ENCODE measurements at places on chromosomes 5 and 9. TPM values are rescaled to one million over a fixed set of nuclear protein-coding genes. Genes with fewer than 3 reads are reported as not detected.

ZNF474 gene
- total RNA-seq: not detected

IRX2 gene
- total RNA-seq: not detected

MEGF10 gene
- total RNA-seq: 0.05 TPM

DNA sequence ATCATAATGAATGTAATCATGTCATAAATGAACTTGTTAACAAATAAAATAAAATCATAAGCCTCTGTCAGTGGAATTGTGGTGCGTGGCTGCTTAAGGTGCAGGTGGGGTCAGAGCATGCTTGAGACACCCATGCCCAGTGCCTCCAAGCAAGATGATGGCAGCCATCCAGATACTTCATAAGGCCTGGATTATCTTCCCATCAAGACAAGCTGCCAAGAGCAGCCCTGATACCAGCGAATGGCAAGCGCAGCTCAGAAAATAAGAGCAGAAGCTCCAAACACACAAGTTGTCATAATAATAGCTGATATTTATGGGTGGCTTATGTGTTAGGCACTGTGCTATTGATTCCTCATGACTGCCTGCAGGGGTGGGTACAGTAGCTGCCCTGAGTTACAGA is 21.8 kb upstream of the LMX1B start:
- no peak for DNase-seq

DNA sequence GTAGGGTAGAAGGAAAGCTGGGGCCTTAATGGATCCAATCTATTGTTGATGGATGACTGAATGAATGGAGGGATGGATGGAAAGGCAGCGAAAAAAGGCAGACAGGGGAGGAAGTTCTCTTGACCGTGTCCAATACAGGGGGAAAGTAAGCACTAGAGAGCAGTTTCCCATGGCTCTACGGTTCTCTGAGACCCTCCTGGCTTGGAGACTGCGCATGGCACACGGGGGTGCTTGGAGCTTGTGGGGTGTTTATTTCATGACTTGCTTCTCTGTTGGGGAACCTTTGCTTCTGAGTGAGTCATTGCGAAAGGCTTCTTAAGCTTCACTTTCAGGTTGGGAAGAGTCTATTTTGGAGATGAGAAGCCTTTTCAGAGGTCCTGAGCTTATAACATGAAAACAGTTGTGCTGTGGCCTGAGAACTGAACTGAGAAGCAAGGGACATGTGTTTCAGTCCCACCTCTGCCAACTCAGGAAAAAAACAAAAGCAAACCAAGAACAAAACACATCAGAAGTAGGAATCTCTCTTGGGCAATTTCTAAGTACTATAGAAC is 12.8 kb upstream of the TEX48 start:
- peak; percentile 60 for DNase-seq

DNA sequence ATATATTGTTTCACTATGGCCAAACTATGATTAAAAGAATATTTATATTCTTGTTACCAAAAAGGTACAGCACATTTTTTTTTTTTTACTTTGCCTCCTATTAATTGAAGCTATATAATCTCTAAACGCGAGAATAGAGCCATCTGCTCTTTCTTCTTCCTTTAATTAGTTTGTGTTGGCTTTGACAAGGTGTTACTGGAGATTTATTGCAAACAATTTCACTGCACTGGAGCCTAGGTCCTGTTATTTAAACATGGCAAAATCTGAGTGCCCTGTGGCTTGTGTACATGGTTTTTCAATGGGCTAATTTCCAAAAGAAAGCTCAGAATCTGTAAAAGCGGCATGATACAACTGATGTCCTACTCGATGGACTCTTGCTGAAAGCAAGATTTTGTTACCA is 40.8 kb upstream of the GABRG2 start:
- no peak for DNase-seq

DNA sequence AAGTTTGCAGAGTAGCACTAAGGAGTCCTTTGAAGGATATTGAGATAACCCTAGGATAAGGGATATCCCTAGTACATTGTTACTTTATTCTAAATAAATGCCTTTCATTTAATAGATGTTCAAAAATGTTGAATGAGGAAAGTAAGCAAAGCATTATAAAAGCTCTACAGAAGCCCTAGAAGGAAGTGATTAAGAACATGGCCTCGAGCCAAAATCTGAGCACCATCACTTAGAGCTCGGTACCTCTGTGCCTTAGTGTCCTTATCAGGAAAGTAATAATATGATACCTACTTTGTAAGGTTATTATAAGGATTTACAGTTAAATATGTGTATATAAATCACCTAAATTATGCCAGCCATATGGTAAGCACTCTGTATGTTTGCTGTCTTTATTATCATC is 242.6 kb downstream of the KIAA0825 start:
- DNase-seq: no peak

DNA sequence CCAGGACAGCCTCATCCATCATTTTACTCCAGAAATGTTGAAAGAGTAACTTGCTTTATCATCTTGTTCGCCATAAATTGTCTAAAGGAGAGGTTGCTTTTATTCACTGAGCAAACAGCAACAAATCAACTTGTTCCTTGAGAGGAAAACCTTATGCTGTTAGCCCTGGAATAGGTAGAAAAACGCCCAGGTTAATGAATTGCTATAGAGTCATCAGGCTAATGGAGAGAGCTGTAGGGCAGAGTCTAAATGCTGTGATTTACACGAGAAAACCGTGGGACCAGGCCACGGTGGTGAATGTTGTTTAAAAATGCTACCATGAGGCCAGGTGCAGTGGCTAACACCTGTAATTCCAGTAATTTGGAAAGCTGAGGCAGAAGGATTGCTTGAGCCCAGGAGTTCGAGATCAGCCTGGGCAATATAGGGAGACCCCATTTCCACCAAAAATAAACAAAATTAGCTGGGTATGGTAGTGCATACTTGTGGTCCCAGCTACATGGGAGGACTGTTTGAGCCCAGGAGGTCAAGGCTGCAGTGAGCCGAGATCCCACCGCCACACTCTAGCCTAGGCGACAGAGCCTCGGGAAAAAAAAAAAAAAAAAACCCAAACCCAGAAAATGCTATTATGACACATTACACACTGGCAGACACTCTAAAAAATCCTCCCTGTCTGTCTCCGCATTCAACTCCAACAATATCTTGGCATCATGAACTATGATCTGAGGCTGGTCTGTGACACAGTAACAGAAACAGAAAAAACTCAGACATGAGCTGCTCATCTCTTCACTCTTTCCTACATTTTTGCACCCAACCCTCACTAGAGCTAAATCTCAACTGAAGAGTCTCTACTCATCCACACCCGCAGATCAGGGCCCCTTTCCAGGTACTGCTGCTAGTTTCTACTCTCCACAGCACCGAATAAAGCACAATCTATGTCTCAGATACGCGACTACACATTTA is 118.6 kb upstream of the RETREG1 start:
- no peak for DNase-seq

DNA sequence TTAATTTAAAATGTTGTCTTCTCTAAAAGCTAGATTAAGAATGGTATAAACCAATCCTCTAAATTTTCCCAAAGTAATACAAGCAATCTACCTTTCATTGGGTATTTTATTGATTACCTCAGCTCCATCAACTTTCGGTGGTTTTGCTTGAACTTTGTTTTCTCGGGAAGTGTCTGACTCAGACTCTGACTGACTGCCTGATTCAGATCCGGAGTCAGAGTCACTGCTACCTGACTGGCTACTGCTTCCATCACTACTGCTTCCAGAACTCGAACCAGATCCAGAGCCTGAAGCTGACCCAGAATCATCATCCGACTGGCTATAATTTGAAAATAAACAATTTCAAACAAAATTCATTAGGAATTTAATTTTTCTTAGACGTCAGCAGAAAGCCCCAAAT is 24.0 kb downstream of the CHD1 start:
- DNase-seq: no peak

GRCh38 chr5:17316970-17317459 is 99.6 kb downstream of the BASP1 start:
- peak; percentile 82 for DNase-seq

DNA sequence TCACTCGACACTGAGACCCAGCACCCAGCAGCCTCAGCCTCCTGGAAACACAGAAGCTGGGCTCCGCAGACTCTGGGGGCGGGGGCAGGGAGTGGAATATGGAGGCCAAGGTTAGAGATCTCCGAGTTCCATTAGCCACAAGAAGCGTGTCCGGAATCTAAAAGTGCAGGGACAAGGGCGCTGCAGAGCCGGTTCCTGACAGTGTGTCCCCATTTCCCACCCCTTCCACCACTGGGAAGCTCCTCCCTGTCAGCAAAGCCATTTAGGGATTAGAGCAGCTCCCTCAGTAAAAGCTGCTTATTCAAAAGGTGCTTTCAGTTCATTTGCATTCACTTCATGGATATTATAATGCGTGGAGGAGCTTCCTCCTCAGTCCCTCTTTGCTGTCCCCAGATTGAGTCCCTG is 74.1 kb upstream of the HSPA9 start:
- DNase-seq: no peak

DNA sequence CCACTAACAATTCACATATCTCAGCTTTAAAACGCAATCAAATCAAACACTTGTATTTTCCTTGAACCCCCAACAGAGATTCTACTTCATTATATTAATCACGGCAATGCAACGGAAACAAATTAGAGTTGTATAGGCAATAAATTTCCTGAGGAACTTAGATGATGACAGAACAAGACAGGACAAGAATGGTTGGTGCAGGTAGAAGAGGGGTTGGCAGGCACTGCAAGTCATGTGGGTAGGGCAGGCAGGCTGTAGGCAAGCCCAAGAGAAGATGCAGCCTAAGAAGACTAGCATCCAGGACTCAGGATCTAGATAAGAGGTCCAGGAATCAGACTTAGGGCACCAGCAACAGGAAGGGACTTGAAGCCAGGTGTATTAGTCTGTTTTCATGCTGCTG is 16.6 kb upstream of the FEM1C start:
- DNase-seq: no peak

- no peak for DNase-seq
Measured at GRCh38 chr5:118377420-118377819, 610.9 kb downstream of the DTWD2 start.

DNA sequence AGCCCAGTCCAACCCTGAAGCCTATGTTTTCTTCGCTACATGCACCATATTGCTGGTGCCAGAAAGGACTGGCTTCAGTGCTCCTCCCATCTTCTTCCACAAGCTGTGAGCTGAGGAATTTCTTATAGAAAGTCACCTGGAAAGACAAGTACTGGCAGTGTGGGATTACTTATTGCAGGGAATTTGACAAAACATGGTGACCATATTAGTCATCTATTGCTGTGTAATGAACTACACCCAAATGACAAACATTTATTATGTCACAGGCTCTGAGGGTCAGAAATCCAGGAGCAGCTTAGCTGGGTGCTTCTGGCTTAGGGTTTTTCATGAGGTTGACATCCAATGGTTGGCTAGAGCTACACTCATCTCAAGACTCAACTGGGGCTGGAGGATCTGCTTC is 75.5 kb downstream of the ENTREP1 start:
- no peak for DNase-seq

DNA sequence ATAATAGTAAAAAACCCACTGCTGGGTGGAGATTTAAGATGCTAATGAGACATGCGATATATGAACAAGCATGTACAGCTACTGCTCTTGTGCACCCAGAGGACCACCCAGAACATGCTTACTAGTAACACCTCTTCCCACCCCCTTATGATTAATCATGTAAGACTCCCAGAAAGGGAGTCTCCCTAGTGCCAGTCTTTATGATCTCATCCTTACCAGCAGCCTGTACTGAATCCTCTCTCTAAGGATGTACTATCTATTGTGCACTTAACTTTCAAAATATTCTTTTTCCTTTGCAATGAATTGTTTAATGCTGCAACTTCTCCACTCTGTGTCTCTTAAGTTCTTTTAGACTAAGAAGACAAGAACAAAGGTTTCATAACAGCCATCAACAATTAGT is 9.1 kb upstream of the MAT2B start:
- DNase-seq: no peak

Measured in GM12878 (cell line).